ENCODE measurements at places on chromosomes 3 and 15.
A peak's percentile ranks its signal among the peaks of the same experiment; 100 is the strongest.

- no peak for DNase-seq
These were observed 4.8 kb upstream of the ISLR start for GRCh38 chr15:74168711-74169126.

GRCh38 chr3:135792174-135792573 lies 173.4 kb upstream of the PPP2R3A start:
- no peak for DNase-seq

GRCh38 chr3:110311541-110311940 lies 760.1 kb upstream of the NECTIN3 start:
- no peak for DNase-seq

GRCh38 chr3:171854649-171855305 lies 11.6 kb downstream of the TMEM212 start:
- DNase-seq, result no peak

GRCh38 chr3:117692416-117692995 lies 982.9 kb downstream of the TUSC7 start:
- DNase-seq, result peak; percentile 48

DNA sequence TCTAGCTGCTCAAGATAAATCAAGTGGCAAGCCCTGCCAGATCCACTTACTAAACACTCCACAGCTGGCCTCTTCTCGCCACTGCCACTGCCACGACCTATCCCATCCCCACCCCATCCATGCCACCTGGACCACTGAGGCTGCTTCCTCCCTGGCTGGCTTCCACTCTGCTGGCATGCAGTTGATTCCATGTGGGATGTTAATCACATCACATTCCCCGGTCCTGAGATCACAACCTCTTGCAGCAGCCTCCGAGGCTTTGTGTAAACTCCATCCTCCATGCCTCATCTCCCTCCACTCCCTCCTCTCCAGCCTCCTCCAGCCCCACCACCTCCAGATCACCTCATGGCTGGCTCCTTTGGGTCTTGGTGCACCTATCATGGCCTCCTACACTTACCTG lies 7.7 kb downstream of the NCKIPSD start:
- DNase-seq, result peak; percentile 31

DNA sequence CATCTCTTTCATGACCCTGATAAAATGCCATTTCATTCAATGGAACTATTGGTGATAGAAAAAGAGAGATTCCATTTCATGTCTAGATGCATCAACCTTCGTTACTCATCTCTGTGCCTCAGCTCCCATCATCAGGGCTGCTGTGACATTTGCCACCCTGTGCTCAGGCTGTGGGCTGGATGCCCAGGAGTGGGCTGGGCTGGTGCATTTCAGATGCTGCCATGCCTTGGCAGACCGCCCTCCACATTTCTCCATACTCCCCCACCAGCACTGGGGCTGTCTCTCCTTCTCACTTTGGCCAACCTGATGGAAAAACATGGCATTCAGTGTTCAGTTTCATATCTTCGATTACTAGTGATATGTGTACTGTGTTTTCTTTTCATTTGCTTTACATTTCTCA lies 59.1 kb downstream of the DNASE1L3 start:
- DNase-seq, result no peak

GRCh38 chr15:69032031-69032430 lies 17.5 kb downstream of the NOX5 start:
- DNase-seq, result no peak

DNA sequence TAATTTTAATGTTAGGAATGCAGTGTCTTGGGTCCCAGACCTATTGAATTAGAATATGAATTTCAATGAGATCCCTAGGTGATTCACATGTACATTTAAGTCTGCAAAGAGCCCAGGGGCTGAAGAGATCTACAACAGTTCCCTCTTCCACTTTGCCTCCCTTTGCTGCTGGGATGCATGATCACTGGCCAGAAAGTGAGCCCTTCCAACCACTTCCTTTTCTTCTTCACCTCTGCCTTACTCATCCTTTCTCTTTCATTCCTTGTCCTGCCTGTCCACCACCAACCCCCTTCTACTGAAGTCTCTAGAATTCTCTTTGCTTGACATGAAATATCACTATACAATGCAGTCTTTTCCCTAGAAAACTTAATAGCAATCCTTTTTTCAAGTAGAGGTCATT lies 222.4 kb upstream of the LRIG1 start:
- DNase-seq, result peak; percentile 3

- no peak for DNase-seq
These were observed 136.1 kb downstream of the ADAMTS17 start for GRCh38 chr15:100205549-100206295.

Measured in fibroblast of pulmonary artery (primary cell).